ENCODE measurements at places on chromosomes 3 and 15.
A peak's percentile ranks its signal among the peaks of the same experiment; 100 is the strongest.

DNA sequence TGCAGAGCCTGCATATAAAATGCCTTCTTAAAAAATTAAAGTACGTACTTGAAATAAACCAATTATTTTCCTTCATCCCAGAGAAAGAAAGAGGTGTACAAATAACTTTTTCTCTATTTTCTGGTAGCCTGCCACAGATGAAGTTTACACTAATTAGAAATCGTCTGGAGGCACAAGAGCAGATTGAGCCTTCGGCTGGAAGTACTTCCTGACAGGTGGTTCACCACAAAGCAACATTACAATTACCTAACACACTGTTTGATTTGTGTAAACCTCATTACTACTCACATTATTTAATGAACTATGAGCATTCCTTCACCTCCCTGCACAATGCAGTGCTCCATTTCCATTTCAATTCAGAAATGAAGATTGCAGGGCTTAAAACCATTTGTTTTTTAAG, 856.1 kb downstream of the SI start:
- DNase-seq: no peak

DNA sequence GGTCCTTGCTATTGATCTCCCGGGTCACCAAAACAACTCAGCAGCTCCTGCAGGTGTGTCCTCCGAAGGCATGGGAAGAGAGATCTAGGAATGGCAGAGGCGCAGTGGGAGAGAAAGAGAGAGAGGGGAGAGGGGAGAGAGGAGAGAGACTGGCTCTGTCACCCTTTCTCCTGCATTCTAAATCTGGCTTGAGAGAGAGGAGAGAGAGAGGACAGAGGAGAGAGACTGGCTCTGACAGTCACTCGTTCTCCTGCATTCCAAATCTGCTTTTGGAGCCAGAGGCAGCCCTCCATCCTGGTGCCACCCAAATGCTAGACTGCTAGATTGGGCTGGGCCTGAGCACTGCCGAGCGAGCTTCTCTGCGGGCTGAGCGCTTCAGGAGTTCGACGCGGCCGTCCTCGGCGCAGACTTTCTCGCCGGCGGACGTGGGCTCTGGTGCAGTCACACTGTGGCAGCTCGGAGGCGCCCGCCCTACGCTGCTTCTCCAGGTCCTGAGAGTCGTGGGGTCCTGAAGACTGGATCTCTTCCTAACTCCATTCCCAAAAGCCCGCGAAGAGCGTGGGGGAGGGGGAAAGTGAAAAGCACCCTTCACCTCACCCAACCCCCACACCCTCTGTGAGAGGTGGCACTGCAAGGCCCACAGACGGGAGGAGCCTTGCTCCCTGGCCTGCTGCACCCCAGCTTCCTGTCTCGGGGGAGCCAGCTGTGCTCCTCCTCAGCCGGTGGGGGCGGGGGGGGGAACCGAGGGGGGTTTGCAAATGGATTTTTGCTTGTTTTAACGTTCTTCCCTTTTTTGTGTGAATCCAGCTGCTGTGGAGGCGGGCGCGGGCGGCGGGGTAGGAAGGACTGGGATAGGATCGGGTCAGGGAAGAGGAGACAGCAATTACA, 222.3 kb downstream of the MEIS2 start:
- no peak for DNase-seq

- no peak for DNase-seq
These were observed 951.6 kb downstream of the TUSC7 start for GRCh38 chr3:117660941-117661817.

- no peak for DNase-seq
These were observed 98.6 kb upstream of the KLF13 start for GRCh38 chr15:31228011-31228484.

GRCh38 chr15:57726411-57726810, 19.9 kb downstream of the POLR2M start:
- no peak for DNase-seq

- no peak for DNase-seq
These were observed 1.6 kb upstream of the GOLM2 start for GRCh38 chr15:44286814-44287452.

- DNase-seq: no peak
These were observed 2.4 kb upstream of the CXCR6 start for GRCh38 chr3:45940781-45941365.

GRCh38 chr3:159974-160373, 36.6 kb upstream of the CHL1 start:
- no peak for DNase-seq

GRCh38 chr3:162525066-162525742, 1028.6 kb downstream of the OTOL1 start:
- no peak for DNase-seq

- DNase-seq: no peak
These were observed 37.2 kb downstream of the IL20RB start for GRCh38 chr3:136994772-136995516.

DNA sequence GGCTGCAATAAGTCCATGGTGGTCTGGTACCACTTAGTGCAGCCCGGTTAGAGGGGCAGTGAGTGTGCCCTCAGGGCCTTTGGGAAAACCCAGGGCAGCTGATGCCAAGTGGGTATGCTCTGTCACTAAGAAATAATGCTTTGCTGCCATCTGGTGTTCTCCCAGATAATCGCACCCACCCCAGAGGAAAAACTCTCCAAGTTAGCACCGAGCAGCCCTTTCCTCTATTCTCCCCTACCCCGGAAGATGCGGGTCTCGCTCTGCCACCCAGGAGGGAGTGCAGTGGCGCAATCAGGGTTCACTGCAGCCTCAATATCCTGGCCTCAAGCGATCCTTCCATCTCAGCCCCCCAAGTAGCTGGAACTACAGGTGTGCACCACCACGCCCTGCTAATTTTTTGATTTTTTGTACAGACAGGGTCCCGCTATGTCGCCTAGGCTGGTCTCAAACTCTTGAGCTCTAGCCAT, 21.3 kb upstream of the DAPK2 start:
- DNase-seq: peak; percentile 36

DNA sequence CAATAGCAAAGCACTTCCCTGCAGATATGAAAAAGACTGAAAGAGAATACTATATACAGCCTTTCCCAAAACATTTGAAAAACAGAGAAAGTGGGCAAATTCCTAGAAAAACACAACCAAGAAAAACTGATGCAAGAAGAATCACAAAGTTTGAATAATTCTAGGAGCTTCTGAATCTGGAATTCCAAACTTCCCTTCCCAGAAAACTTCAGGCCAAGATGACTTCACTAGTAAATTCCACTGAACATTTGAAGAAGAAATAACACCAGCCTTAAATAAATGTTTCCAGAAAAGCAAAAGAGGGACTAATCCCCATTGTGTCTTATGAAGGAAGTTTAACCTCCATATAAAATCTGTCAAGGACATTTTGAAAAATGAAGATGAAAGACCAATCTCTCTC, 15.8 kb upstream of the NSMCE3 start:
- no peak for DNase-seq

DNA sequence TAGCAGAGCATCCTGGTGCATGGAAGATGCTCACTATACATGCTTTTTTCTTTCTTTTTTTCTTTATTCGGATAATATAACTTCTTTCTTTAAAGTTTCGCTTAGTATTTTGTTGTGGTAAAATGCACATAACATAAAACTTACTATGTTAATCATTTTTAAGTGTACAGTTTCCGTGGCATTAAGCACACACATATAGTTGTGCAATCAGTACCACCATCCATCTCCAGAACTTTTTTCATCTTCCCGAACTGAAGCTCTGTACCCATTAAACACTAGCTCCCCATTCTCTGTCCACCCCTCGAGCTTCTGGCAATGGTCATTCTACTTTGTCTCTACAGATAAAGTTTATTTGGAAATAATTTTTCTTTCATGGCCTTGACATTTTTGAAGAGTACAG, 1.0 kb upstream of the JAGN1 start:
- no peak for DNase-seq

GRCh38 chr15:25394898-25395297, 43.9 kb downstream of the UBE3A start:
- no peak for DNase-seq

DNA sequence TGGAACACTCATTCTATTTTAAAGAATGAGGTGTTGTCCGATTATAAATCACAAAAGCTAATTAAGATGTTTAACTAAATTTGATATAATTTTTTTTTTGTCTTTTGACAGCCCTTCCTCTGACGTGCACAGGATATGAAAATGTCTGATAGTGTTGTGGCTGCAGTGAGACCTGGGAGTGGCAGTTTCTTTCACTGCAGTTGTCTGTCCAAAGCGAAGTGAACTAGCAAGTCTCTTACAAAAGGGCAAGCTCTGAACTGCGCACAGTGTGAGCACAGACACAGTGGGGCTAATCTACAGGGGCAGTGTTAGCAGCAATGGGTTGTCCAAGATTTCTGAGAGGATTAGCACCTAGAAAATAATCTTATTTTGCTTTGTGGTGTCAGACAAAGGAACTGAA, 29.1 kb upstream of the MYRIP start:
- DNase-seq: no peak

GRCh38 chr3:185655426-185656320, 69.6 kb downstream of the SENP2 start:
- DNase-seq: no peak

DNA sequence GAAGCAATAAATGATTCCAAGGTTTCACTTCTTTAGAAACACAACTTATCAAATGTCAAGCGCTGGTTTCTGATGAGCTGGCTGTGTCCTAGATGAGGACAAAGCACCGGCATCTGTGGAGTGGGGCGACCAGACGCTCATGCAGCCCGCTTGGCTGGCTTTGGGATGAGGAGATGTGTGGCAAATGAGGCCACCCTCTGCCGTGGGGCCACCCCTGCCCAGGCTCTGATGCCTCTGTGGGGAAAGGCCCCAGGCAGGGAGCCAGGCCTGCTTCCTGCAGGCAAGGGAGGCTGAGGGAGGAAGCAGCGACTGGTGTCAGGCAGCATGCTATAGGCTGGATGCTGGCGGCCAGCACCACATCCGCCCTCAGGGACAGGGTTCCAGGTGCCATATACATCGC, 102.9 kb downstream of the HERC2 start:
- no peak for DNase-seq

DNA sequence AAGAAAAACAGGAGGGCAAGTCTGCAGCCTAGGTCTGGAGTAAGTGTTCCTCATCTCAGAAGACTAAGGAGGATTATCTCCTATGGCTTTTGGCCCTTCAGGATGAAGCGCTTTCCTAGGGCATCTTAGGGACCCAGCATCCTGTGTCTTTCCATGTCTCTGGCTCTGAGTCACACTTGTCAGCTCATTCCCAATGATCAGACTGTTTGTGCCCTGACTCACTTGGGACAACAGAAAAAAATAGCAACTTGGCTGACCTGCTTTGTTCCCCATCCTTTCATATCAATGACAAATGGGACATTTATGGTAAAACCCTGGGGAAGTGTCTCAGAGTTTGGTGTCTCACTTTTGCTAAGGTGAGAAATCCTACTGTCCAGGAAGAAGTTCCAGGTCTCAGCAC, 76.2 kb upstream of the OXTR start:
- DNase-seq: no peak

DNA sequence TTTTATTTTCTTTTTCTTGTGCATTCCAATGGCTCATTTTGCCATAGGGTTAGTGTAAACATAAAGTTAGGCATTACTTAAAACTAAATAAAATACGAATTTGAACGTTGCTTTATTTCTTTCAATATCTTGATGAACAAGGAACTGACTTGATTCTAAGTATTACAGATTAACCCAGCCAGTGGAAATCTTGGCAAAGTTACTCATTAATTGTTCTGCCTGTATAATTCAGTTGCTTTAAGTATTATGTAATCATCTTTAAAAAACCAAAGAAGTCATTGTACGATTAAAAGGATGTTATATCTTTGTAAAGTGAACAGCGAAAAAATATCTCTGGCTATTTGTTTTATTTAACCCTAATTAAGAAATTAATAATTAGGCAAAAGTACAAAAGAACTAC, 737.9 kb upstream of the BCHE start:
- DNase-seq: no peak

GRCh38 chr3:84601303-84601702, 357.5 kb upstream of the CADM2 start:
- DNase-seq: no peak

DNA sequence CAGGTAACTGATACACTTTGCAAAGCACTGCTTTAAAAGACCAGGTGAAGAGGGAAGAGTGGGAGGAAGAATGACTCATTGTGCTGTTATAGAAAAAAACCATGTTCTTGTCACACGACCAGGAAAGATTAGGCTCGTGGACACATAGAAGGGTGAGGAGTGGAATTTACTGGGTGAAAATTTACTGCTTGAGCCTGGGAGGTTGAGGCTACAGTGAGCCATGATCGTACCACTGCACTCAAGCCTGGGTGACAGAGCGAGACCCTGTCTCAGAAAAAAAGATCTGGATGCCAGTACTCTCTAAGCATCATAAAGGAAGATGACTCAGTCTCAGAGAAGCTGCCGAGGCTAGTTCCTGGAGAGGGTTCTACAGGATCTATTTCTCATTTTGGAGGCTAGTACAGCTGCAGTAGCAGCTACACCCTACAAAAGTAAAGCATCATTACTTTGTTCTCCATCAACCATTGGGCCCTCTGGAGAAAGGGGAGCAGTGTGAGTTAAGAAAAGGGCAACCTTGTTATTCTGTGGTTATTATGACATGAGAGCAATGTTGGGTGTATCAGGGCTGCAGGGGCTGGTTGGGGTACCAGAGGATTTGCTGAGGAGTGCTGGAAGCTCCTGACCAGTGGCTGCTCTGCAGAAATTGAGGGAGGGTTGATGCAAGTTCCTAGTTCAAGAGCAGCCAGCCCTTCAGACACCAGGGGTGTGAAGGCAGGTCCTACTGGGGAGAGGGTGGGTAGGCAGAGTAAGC, 75.4 kb downstream of the CMTM8 start:
- no peak for DNase-seq

Measured in stimulated activated CD8-positive, alpha-beta memory T cell treated with anti-CD3 and anti-CD28 coated beads, Interleukin-4, amount 100 ng/mL, for 1 hour (primary cell).